ENCODE measurements at places on chromosomes 5 and 9.

- no peak for DNase-seq
Observed at GRCh38 chr5:158133369-158133768, 274.4 kb upstream of the CLINT1 start.

GRCh38 chr5:89584339-89584956 is 701.5 kb upstream of the MEF2C start:
- no peak for DNase-seq

- no peak for DNase-seq
Observed at GRCh38 chr5:1514027-1514818, 9.5 kb downstream of the LPCAT1 start.

- DNase-seq: no peak
Observed at GRCh38 chr5:136036293-136036911, 7.6 kb downstream of the TGFBI start.

- DNase-seq: no peak
Observed at GRCh38 chr5:168182269-168182668, 109.2 kb upstream of the WWC1 start.

GRCh38 chr9:12730927-12731326 is 37.7 kb downstream of the TYRP1 start:
- DNase-seq: no peak

DNA sequence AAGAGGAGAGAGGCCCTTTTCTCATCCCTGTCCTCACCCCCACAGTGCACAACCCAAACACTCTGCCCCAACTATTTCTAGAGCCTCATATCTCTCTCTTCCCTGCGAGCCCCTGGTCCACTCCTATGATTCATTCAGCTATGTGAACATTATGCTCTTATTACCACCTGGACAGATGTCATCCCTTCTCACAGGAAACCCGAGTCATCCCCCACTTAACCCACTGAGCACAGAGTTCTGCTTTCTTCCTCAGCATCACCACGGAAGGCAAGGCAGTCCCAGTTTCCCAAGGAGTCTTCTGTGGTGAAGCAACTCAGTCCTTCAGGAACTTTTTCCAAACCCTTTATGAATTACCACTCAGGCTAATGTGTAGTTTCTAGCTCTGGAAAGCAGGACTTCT is 1.3 kb downstream of the DNAI1 start:
- DNase-seq: no peak

DNA sequence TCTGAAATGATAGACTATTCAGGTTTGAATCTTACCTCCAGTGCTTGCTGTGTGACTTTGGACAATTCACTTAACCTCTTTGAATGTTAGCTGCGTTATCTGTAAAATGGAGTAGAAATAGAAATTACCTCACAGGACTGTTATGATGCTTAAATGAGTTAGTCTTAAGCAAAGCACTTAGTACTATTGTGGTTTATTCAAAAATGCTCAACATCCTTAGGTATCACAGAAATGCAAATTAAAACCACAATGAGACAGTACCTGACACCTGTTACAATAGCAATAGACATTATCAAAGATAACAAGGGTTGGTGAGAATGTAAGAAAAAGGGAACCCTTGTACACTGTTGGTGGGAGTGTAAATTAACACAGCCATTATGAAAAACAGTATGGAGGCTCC is 77.6 kb upstream of the FREM1 start:
- no peak for DNase-seq

- no peak for DNase-seq
Observed at GRCh38 chr5:168162464-168162863, 129.0 kb upstream of the WWC1 start.

- peak; percentile 51 for DNase-seq
Observed at GRCh38 chr5:6729386-6730310, 16.4 kb downstream of the TENT4A start.

DNA sequence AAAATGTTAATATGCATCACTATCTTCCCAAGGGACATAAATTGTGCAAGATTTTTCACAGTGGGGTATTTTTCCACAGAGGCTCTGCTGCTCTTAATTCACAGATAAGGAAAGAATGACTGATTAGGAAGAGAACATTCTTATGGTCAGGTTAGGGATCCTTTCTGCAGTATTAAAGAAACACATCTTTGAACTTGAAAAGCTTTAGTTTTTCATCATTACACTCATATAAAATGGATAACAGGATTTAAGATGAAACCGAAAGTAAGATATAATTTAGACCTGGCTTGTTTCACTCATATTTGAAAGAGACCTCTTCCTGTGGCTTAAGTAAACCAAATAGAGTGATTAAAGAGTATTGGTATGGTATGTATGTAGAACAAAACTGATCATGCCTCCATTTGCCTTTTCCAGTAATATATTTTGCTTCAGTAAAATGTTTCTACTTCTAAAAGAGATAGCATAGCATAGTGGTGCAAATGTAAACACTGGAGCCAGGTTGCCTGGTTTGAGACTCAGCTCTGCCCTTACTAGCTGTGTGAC is 160.0 kb downstream of the PRR16 start:
- no peak for DNase-seq
